ENCODE measurements at places on chromosomes 1 and 21.

DNA sequence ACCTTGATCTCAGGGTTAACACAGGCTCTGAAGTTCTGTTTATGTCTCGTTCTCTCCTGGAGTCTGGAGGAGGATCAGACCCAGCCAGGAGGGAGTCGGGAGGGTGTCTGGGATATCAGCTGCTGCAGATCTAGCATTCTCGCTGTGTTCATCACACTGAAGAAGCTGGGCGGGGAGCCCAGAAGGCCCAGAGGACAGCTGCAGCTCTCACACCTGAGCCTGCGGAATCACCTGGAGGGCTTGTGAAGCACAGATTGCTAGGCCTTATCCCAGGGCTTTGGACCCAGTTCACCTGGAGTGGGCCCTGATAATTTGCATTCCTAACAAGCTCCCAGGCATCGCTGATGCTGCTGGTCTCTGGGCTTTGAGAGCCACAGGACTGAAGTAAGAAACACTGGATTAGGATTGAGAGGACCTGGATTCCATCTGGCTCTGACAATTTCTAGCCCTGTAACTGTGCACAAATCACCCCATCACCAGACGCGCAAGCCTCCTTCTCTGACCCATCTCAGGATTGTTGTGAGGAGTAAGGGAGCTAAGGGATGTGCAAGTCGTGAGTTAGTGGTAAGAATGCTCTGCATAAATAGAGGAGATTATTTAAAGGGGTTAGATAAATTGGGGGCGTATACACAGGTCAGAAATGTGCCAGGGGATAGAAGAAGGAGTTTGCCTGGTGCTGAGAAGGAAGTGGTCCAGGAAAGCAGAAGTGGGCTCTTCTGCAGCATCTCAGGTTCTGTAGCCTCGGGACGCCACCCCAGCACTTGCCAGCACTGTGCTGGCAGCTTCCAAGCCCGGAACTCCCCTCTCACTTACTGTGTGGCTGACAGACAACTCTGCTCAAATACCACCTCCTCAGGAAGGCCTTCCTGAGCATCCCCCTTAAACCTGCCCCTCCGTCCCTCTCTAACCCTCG is 19.1 kb downstream of the ABCA4 start:
- DNase-seq = no peak

DNA sequence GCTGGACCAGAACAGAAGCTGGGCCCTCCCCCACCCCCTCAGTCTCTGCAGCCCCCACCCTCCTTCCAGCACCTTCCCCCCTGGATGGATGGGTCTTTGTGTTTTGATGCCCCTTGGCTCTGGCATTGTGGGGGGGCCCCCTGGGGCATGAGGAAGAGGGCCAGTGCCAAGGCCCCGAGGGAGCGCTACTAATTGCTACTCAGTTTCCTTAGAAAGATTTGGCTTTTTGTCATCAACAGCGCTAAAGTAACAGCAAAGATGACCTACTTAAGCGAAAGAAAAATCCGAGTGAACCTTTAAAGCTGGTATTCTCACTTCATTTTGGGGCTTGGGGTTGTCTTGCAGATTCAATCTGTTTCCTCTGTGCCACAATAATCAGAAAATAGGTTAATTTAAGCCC is 63.5 kb downstream of the SKI start:
- no peak for DNase-seq

GRCh38 chr1:64505232-64505943 is 35.5 kb downstream of the CACHD1 start:
- no peak for DNase-seq

DNA sequence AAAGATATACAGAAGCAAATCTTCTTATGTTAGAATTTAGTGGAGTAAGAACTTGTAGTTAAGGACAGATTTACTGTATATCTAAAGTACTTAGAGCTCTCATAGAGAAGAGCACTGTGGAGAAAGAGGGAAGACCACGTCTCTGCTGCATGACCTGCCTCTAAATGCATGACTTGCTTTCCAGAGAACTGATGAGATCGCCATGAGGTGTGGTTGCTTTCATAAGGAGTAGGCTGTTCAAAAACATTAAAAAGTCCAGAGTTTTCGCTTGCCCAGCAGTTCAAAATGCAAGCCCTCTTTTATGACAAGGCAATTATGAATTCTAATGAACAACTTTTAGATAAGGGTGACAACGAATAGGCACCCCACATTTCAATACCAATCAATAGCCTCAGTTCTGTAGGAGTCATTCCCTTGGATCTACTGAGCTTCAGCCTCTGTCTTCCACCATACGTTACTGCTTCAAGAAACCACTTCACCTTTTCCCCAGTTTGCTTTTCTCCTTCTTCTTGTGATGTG is 24.9 kb downstream of the SLC30A10 start:
- no peak for DNase-seq

- DNase-seq = no peak
These were observed 52.2 kb downstream of the SDC3 start for GRCh38 chr1:30856260-30856790.

DNA sequence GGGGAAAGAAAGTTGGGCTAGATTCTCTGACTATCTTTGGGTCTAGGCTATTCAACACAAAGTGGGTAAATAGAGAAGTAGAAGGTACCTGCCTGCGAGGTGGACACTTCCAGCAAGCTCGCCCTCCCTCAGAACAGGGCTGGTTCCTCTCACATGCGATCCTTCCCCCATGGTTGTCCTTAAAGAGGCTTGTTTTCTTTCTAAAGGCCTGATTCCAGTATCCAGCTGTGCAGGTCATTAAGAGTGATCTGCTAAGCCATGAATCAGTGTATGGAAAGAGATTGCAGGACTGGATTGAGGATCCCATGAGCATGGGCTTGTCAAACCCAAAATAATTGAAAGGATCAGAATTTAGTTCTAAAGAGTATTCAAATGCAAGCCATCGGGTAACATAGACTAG is 189.0 kb downstream of the URB2 start:
- DNase-seq = no peak

DNA sequence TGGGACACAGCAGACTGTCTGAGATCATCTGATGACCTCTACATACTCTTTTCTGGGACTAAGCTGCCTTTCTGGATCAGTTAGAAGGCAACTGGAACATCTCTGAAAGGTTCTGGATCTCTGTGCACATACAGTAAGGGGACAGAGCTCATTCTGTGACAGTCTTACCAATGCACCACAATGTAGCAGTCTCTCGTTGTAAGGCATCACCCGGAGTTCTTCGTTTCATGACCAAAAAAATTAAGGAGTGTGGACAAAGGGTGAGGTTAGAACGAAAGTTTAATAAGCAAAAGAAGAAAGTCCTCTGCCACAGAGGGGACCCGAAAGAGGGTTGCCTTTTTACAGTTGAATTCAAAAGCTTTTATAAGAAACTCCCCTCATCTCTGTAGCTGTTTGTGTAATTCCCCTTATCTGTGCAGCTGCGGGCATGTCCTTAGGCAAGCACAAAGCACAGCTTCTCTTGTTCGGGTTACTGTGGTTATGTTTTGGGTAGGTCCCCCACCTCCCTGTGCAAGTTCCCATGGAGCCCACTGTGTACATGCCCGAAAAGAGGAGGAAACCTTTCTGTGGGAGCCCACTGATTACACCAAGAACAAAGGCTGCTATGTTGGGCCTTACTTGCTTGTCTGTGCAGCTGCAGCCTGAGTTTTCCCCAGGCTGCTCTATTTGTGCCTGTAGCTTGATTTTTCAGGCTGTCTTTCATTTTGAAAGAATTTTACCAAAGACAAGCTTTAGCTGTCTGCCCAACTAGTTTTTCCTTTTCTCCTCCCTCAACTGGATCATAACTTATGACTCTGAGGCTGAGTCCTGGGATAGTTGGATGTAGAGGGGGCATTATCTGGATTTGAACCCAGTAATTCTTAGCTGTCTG is 53.1 kb upstream of the CACNA1E start:
- no peak for DNase-seq

- DNase-seq = peak; percentile 43
These were observed 101.7 kb upstream of the BEND5 start for GRCh38 chr1:48878191-48878940.

GRCh38 chr1:22256213-22256512 is 113.3 kb upstream of the WNT4 start:
- DNase-seq = no peak

- DNase-seq = no peak
These were observed 20.0 kb downstream of the ADAMTS5 start for GRCh38 chr21:26946744-26947446.

- no peak for DNase-seq
These were observed 22.0 kb upstream of the IFNAR1 start for GRCh38 chr21:33302796-33303195.

DNA sequence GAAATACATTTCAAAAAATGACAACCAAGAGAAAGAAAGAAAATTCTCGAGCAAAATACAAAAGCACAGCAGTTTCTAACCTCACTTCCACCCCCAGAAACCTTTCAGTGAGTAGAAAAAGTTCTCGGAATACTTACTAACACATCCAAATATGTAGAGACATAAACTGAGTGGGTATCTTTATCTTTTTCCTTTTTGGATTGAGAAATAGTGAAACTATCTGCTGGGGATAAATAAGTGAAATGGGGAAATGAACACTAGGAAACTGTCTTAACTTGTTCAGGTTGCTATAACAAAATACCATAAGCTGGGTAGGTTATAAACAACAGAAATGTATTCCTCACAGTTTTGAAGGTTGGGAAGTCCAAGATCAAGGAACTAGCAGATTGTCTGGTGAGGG is 72.0 kb downstream of the VCAM1 start:
- no peak for DNase-seq

- no peak for DNase-seq
These were observed 562.1 kb downstream of the NPHP4 start for GRCh38 chr1:5430136-5430535.

DNA sequence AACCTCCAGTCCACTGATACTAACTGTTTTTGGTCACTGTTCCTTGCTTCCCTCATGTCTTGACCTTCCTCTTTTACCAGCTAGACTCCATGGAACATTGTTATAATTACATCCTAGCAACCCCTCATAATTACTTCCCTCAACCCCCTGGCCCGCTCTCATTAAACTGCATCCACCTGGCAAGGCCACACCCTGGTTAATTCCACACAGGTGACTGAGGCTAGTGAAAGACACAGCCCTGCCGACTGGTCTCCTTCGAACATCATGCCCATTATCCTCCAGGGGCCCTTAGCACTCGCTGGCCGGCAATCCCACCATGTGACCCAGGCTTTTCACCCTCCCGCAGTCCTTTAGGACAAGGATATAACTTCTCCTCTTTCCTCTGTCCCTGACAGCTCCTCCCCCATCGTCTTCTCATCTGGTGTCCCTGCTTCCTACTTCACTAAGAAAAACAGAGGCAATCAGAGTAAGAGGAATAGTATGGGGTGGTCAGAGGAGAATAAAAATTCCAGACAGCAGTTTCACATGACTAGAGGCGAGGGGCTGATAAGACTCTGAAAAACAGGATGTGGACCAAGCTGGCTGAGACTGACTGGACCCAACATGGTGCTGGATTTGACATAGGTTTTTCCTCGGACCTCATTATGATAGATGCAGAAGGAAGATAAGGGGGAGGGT is 8.8 kb upstream of the TENT5B start:
- DNase-seq = no peak

DNA sequence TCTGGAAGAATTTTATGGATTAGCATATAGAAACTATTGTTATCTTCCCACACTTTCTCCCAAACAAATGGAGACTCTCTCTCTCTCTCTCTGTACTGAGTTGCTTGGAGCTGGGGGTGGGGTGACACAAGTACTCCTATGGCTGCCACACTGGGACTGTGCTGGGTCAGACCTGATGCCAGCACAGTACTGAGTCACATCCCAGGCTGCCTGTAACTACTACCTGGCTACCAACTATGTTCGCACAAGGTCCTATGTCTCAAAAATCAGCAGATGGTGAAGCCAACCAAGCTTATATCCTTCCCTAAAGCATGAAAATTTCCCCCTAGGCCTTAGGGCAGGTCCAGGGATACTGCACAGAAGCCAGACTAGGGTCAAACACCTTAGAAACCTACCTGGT is 66.6 kb downstream of the FAF1 start:
- no peak for DNase-seq

Measured in HS-5 (cell line).